ENCODE measurements at places on chromosomes 13 and 19.

- DNase-seq = no peak
Observed at GRCh38 chr13:20049558-20050473, 91.3 kb downstream of the ZMYM2 start.

DNA sequence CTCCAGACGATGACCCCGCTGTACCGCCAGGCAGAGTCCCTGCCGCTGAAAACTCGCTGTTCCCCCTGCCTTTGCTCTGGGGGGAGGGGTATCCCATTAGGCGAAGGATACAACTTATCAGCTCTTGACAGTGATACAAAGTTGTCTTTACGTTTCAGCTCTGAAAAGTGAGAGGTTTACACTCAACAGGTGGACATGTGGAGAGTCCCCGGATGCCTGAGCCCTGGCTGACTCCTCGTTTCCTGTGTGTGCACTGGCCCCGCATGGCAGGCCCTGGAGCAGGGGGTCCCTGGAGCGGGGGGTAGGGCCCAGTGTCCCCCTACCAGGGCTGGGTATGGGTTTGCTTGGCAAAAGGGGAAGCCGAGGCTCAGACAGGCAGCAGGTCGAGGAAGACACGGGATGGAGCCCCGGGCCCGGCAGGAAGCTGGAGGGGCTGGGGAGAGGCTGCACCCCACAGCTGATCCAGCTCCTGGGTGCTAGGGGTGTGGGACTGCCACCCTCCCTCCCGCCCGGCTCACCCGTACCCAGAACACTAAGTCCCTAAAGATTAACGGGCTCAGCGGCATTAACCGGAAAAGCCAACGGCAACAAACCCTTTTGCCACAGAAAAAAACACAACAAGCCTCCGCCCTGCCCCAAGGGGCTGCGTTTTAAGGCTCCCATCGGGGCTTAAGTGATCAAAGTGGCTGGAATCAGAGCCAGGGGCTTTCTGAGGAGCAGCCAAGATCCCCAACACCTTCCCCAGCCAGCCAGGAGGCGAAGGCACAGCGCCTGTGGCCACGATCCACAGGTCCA, 5.6 kb downstream of the TCF3 start:
- DNase-seq = no peak

GRCh38 chr13:61777271-61777670, 361.6 kb upstream of the PCDH20 start:
- DNase-seq = no peak

DNA sequence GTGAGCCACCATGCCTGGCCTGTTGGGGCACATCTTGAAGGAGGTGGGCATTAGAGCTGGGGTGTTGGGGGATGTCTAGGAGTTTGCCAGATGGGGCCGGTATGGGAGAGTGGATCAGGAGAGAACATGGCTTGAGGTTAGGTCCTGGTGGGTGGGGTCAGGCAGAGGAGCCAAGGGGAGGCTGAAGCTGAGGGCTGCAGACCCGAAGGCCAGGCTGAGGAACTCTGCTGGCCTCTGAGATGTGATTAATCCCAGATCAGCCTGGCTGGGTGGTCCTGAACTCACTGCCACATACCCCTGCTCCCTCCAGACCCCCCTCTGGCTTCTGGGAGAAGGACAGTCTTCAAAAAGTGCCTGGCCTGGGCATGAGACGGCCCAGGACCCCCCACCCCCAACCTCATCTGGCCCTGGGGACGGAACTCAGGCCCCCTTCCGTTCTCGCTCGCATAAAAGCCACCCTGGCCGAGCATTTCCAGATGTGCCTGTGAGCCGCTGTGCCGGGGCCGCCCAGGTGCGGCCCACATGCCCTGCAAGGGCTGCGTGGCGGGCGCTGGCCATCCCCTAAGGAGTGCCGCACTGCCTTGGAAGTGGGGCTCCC, 2.7 kb downstream of the FSTL3 start:
- no peak for DNase-seq

DNA sequence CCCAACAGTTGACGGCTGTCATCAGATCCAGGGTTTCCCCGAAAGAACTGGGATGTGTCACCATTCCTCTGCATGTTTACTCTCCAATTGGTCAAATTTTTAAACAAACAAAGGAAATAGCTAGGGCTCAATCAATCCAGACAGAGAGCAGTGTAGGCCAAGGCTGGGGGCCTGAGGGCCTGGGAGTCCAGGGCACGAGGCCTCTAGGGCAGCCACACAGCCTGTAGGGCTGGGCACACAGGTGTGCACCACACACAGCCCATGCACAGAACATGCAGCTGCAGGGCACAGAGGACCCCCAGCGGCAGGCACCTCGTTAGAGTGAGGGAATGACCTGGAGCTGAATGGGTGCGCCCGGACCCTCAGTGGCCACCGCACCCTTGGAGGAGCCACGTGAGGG, 9.5 kb downstream of the MIER2 start:
- DNase-seq = no peak

DNA sequence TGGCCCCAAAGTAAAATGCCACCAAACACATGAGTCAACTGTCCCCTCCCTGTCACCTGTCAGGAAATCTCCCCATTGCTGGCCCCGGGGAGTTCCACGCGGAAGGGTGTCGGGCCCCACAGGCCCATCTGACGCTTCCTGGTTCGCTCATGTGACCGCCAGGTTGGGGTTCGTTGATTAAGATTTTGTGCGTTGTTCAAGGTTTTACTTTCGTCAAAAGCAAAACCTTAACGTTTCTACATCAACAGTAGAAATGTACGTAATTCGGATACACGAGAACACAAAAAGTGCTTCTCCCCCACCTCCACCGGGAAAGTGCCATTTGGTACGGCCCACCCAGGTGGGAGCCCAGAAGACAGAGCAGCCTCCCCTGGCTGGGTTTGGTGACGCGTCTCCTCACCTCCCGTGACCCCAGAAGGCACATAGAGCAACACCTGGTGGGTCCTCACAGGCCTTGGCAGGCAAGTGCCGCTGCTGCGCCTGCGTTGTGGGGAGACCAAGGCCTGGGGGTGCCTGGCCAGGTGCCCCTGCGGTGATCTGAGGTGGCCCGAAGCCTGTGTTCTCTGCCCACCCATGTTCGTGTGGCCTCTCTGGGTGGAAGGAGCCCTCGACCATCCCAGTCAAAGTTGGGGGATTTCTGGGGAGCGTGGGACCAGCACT, 161.6 kb downstream of the KDM4B start:
- peak; percentile 91 for DNase-seq

- DNase-seq = no peak
Observed at GRCh38 chr19:23420824-23421223, 25.6 kb upstream of the ZNF91 start.

GRCh38 chr19:16366433-16367260, 42.0 kb downstream of the KLF2 start:
- peak; percentile 59 for DNase-seq

DNA sequence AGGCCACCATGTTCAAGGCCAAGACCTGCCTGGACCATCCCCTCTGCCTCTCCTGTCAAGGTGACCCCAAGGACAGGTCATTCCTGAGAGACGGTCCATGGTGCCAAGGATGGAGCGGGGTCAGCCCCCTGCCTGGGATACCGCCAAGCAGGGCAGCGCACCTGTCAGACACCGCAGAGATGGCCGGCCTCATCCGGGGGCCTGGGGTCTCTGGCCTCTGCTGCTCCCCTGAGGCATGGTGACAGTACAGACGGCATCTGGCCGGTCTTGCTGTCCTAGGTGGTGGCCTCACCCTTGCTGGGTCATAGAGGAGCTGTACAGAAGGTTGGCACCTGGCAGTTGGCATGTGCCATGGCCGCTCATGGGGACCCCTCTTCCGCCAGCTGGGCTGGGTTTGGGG, 11.1 kb downstream of the DDA1 start:
- DNase-seq = no peak

DNA sequence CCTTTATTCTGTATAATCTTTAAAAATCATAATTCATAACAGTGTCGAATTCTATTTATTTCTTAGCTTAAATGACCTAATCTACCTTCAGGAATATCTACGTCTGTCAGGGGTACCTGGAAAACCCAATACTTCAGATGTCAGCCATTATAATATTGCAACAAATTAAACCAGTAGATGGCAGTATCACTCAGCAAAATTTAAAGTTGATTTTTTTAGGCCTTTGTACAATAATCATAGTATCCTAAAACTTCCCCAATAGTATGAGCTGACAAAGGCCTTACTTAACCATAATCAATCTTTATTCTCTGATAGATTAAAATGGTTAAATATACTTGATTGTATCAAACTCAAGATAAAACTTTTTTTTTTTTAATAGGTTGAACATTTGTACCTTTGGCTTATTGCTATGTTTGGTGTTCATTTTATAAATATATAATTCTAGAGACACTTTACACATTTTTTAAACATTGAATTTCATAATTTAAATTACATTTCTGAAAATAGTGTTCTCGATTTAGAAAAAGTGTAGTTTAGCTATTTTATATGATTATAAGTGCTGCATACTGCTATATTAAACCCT, 830.2 kb upstream of the SPRY2 start:
- no peak for DNase-seq

DNA sequence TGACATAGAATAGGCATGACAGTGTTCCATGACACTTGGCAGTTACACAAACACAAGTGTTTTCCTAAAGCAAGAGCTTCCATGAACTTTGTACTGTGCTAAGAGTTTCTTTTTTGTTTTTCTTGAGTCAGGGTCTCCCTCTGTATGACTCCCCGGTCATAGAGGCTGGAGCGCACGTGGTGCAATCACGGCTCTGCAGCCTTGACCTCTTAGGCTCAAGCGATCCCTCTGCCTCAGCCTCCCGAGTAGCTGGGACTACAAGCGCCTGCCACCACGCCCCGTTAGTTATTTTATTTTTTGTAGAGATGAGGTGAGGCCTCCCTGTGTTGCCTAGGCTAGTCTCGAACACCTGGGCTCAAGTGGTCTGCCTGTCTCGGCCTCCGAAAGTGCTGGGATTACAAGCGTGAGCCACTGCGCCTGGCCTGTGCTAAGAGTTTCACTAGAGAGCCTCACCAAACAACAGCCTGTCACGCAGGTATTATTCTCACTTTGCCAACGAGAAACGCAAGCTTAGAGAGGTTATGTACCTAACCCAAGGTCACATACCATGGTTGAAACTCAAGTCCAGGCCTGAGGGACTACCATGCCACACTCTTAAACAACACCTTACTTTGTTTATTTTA, 355.9 kb downstream of the KLF12 start:
- DNase-seq = no peak

DNA sequence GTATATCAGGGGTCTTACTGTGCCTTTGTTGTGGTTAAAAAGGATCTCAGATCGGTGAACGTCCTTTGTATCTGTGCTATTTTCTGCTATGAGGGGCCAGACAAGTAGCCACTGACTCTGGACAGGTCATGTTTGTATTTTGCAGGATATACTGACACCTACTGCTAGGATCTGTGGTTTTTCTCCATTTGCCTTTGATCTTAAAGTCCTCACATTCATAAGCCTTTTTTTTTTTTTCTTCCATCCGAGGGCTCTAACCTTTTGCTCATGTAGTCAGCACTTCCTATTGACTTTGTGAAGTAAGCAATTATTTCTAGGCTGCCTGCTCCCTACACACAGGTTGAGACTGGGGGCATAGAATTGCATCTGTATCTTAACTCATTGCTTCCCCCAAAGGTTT, 106.2 kb downstream of the SLITRK5 start:
- no peak for DNase-seq

DNA sequence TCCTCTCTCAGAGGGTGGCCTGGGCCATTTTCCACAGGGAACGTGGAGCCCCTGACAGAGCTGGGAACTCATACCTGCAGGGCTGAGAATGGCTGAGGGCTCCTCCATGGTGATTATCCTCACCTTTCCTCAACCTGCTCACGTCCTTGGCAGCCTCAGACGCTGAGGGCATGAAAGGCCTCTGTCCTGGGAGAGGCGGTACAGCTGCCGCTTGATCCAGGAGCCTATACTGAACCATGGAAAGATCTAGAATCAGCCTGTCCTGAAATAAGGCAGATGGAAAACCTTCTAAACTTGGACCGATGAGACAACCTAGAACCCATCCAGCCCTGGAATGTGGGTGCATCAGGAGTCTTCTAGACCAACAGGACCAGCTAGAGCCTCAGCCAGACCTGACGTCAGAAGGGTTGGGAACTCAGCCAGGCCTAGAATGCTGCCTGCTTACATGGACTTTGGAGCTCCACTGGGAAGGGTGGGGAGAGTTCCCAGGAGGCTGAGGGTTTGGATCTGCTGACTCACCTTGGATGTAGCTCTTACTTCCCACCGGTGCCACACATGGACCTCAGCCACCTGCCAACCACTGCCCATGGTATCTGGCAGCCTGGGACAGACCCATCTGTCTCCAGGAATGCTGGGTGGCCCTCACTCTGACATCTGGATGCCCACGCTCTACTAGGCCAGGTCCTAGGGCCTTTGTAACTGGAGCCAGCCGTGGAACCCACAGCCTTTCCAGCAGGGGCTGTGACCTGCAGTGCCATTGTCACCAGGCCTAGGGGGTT, 7.5 kb downstream of the KCTD15 start:
- no peak for DNase-seq

DNA sequence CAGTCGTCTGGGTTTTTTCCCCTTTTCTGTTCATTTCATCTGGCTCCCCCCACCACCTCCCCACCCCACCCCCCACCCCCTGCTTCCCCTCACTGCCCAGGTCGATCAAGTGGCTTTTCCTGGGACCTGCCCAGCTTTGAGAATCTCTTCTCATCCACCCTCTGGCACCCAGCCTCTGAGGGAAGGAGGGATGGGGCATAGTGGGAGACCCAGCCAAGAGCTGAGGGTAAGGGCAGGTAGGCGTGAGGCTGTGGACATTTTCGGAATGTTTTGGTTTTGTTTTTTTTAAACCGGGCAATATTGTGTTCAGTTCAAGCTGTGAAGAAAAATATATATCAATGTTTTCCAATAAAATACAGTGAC, 9.3 kb downstream of the CALM3 start:
- no peak for DNase-seq
